Hepatocyte (in vitro differentiated cells): ENCODE measurements at places on chromosomes 7 and 10. TPM values are rescaled to one million over a fixed set of nuclear protein-coding genes. Genes with fewer than 3 reads are reported as not detected.
A peak's percentile ranks its signal among the peaks of the same experiment; 100 is the strongest.

Gene FAM171A1
- 29.5 and 32.3 TPM in 2 replicates for polyA plus RNA-seq

- no peak overlapping the region for H3K4me3 ChIP-seq
- H3K4me1 ChIP-seq = peaks cover 9% of the 10 kb centered on the region
- H3K27ac ChIP-seq = no peak overlapping the region
- no peak for DNase-seq
These were observed 97.8 kb downstream of the SLC37A3 start for GRCh38 chr7:140300243-140301136.

- H3K4me3 ChIP-seq = no peak overlapping the region
- H3K36me3 ChIP-seq = no peaks in the 10 kb centered on the region
- H3K4me1 ChIP-seq = no peaks in the 10 kb centered on the region
- peak overlapping the region; percentile 28 for H3K27ac ChIP-seq
- no peaks in the 10 kb centered on the region for H3K27me3 ChIP-seq
These were observed 234.5 kb downstream of the SORCS3 start for GRCh38 chr10:104875561-104875960.

DNA sequence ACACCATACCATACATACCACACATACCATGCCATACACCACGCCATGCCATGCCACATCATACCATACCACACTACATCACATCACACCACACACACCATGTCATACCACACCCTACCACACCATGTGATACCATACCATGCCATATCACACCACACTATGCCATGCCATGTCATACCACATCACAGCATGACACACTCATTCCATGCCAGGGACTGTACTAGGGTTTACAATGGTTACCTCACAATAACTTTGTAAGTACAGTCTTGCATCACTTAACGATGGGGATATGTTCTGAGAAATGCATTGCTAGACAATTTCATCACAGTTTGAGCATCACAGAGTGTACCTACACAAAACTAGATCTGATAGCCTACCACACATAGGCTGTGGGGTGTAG lies 14.5 kb downstream of the PYROXD2 start:
- H3K36me3 ChIP-seq = no peaks in the 10 kb centered on the region
- no peak overlapping the region for H3K27ac ChIP-seq
- H3K4me1 ChIP-seq = peaks cover 7% of the 10 kb centered on the region
- H3K27me3 ChIP-seq = no peaks in the 10 kb centered on the region

DNA sequence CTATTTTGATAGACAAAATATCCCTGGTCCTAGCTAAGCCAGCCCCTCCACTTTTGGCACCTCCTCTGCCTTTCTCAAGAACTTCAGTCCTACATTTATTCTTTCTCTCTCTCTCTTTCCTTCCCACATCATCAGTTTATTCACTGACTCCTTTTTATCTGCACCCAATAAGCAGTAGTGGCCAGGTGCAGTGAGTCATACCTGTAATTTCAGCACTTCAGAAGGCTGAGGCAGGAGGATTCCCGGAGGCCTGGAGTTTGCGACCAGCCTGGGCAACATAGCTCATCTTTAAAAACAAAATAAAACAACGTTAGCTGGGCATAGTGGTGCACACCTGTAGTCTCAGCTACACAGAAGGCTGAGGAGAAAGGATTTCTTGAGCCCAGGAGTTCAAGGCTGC lies 19.4 kb upstream of the NRP1 start:
- H3K4me1 ChIP-seq = peaks cover 5% of the 10 kb centered on the region
- H3K36me3 ChIP-seq = no peaks in the 10 kb centered on the region
- no peak overlapping the region for H3K4me3 ChIP-seq
- no peaks in the 10 kb centered on the region for H3K27me3 ChIP-seq
- no peak for DNase-seq

Gene AGAP9
- 6.9 and 7.2 TPM in 2 replicates for polyA plus RNA-seq

Gene PLPP4
- 10.0 and 10.8 TPM in 2 replicates for polyA plus RNA-seq

GRCh38 chr7:155750255-155751125 lies 61.8 kb downstream of the SHH start:
- H3K4me1 ChIP-seq = no peaks in the 10 kb centered on the region
- no peak overlapping the region for H3K27ac ChIP-seq

Gene SEM1
- 262 and 288 TPM in 2 replicates for polyA plus RNA-seq

Gene KIAA1217
- polyA plus RNA-seq = 31.6 and 36.7 TPM in 2 replicates

GRCh38 chr7:158301207-158301606 lies 286.4 kb downstream of the PTPRN2 start:
- H3K27ac ChIP-seq = no peak overlapping the region
- H3K27me3 ChIP-seq = no peaks in the 10 kb centered on the region
- no peaks in the 10 kb centered on the region for H3K36me3 ChIP-seq
- H3K4me1 ChIP-seq = no peaks in the 10 kb centered on the region

GRCh38 chr7:1813394-1814088 lies 143.5 kb downstream of the ELFN1 start:
- no peak overlapping the region for H3K27ac ChIP-seq
- no peaks in the 10 kb centered on the region for H3K27me3 ChIP-seq
- no peaks in the 10 kb centered on the region for H3K36me3 ChIP-seq
- no peak overlapping the region for H3K4me3 ChIP-seq
- DNase-seq = no peak

- no peaks in the 10 kb centered on the region for H3K27me3 ChIP-seq
- no peak overlapping the region for H3K4me3 ChIP-seq
- no peaks in the 10 kb centered on the region for H3K4me1 ChIP-seq
These were observed 51.5 kb upstream of the MKLN1 start for GRCh38 chr7:131276190-131276589.

DNA sequence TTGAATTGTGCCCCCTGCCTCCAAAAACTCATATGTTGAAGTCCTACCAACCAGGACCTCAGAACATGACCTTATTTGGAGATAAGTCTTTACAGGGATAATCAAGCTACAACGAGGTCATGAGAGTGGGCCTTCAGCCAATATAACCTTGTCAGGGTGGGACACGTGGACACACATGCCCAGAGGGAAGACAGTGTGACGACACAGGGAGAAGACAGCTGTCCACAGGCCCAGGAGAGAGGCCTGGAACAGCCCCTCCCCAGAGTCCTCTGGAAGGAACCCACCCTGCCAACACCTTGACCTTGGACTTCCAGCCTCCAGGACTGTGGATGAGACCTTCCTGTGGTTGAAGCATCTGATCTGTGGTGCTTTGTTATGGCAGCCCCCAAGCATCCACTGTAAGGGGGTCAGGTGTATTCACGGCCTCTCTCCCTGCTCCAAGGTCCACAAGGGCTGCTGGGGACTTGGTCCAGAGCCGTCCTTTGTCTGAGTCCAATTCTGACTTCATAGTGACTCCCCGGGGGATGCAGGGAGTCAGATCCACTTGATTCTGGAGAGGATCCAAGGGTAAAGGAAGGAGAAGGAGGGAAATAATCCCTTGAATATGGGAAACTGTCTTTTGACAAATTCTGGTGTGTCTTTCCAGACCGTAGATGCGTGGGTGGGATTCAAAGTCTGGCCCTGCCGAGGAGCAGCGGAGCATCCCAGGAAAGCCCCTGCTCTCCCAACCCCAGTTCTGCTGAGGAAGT lies 7.0 kb downstream of the CALML3 start:
- H3K36me3 ChIP-seq = no peaks in the 10 kb centered on the region
- DNase-seq = no peak
- H3K4me3 ChIP-seq = no peak overlapping the region
- peaks cover 9% of the 10 kb centered on the region for H3K4me1 ChIP-seq
- no peak overlapping the region for H3K27ac ChIP-seq

Gene SLC12A9
- polyA plus RNA-seq = 17.1 and 23.5 TPM in 2 replicates

- no peaks in the 10 kb centered on the region for H3K36me3 ChIP-seq
- H3K4me1 ChIP-seq = peaks cover 20% of the 10 kb centered on the region
- no peaks in the 10 kb centered on the region for H3K27me3 ChIP-seq
- peak; percentile 87 for DNase-seq
These were observed 19.3 kb downstream of the TCAF1 start for GRCh38 chr7:143882604-143883078.

- H3K4me1 ChIP-seq = peaks cover 7% of the 10 kb centered on the region
- H3K4me3 ChIP-seq = no peak overlapping the region
- H3K27me3 ChIP-seq = peaks cover 26% of the 10 kb centered on the region
- H3K36me3 ChIP-seq = no peaks in the 10 kb centered on the region
These were observed 256.1 kb upstream of the C7orf33 start for GRCh38 chr7:148334441-148334956.

DNA sequence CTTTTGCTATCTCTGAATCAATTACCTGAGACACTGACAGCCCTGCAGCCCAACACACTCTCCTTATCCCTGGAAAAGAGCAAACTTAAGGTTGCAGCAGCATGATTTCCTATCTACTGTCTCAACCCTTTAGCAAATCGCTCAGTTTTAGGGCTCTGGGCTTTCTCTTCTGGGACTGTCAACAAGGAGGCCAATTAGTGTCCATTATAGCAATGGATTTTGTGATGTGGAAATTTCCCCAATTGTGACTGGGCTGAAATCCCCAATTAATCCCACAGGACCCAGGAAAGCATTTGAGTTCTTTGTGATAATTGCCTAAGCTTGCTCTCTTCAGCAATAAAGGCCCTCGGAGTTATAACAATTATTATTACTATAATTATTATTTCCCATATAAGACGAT lies 197.0 kb downstream of the ZNF438 start:
- H3K36me3 ChIP-seq = no peaks in the 10 kb centered on the region
- H3K27me3 ChIP-seq = no peaks in the 10 kb centered on the region
- DNase-seq = no peak
- no peak overlapping the region for H3K4me3 ChIP-seq
- H3K4me1 ChIP-seq = no peaks in the 10 kb centered on the region

DNA sequence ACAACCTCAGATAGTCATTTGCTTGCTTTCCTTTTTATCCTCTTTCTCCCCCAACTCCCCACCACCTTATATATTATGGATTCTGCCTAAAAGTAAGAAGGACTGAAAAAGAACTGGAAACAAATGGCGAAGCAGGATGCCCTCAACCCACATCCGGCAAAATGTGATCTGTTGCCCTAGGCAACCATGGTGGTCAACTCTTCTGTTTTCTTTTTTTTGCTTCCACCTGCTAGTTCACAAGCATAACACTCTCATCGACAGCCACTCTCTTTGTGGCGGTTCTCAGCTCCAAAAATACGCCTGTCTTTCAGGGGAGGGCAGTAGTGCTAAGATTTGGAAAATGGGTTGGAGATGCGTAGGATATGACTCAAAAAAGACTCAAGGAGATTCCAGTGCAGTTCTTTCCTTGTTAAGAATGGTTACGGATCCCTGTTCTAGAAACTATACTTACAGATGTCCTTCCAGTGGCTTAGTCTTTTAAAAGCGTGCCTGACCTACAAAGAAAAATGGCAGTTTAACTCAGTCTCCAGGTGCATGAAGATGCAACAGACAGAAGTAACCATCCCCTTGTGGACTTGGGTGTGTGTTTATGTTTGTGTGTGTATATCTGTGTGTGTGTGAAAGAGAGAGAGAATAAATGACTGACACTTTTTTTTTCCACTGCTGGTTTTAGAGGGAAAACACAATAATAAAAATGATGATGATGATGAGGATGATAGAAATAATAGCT lies 10.7 kb downstream of the APBB1IP start:
- H3K27me3 ChIP-seq = no peaks in the 10 kb centered on the region
- no peaks in the 10 kb centered on the region for H3K4me1 ChIP-seq
- DNase-seq = no peak

DNA sequence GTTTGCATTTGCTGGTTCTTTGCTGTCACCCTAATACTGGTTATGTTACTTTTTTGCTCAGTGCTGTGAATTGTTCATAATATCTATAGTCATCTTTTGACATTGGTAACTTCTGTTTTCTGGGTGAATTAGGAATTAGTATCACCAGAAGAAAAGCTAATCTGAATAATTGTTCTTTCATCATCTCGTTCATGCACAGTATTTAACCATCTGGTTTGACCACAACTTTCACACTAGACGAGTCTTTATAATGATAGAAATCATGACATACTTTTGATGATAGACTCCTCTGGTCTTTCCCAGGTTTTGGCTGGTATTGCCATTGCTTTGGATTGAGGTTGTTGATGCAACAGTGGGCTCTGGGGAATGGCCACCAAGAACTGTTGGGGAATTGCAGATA lies 25.1 kb downstream of the SGPL1 start:
- no peak for DNase-seq
- H3K4me1 ChIP-seq = peaks cover 34% of the 10 kb centered on the region
- no peaks in the 10 kb centered on the region for H3K36me3 ChIP-seq
- no peak overlapping the region for H3K4me3 ChIP-seq
- H3K27ac ChIP-seq = no peak overlapping the region

Gene PAPOLB
- polyA plus RNA-seq = not detected in 2 replicates

Gene LRGUK
- not detected in 2 replicates for polyA plus RNA-seq

DNA sequence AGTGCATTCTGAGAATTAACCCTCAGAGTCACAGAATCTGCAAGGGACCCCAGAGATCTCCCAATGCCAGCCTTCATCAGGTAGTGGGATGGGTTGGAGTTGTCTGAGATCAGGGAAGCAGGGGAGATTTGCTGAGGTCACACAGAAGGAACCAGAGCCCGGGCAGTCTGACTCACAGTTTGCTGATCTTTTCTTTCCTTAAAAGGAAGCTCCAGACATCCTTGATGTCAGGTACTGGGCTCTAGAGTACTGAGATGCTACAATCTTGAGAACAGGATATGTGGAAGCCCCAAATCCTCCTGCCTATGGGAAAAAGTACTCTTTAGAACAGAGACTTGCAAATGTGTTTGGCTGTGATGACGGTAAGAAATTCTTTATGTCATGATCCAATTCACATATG lies 706 bp downstream of the TBATA start:
- H3K4me1 ChIP-seq = no peaks in the 10 kb centered on the region
- H3K27me3 ChIP-seq = no peaks in the 10 kb centered on the region
- no peaks in the 10 kb centered on the region for H3K36me3 ChIP-seq

Gene ZNF37A
- 3.4 and 4.8 TPM in 2 replicates for polyA plus RNA-seq
